Activated T-helper 2 cell treated with anti-CD3 and anti-CD28 coated beads, Interferon-gamma antibody, Interleukin-2, Interleukin-4, amounts not matched to agents 10 μg/mL and 5 μg/mL and 100 μg/mL, durations not matched to agents 14 hours and 24 hours and 36 hours (primary cell): ENCODE measurements at places on chromosomes 5 and 9. TPM values are rescaled to one million over a fixed set of nuclear protein-coding genes. Genes with fewer than 3 reads are reported as not detected.

- no peak overlapping the region for H3K4me3 ChIP-seq
- H3K27ac ChIP-seq: no peak overlapping the region
- no peaks in the 10 kb centered on the region for H3K36me3 ChIP-seq
- no peak for DNase-seq
- peaks cover 20% of the 10 kb centered on the region for H3K4me1 ChIP-seq
Observed at GRCh38 chr9:7300484-7300883, 499.1 kb downstream of the DMAC1 start.

Gene UAP1L1
- 20.0 and 22.3 TPM in 2 replicates for total RNA-seq

Gene FRMPD1
- not detected in 2 replicates for total RNA-seq

Gene CD72
- total RNA-seq: 11.3 and 11.4 TPM in 2 replicates

Gene FRRS1L
- total RNA-seq: not detected in 2 replicates

Gene AJM1
- 5.0 and 5.1 TPM in 2 replicates for total RNA-seq
